ENCODE measurements at places on chromosomes 4 and X. TPM values are rescaled to one million over a fixed set of nuclear protein-coding genes. Genes with fewer than 3 reads are reported as not detected.

NXF2B gene
- total RNA-seq: not detected

CLGN gene
- total RNA-seq: 5.3 TPM

FAM9B gene
- total RNA-seq: not detected

ERAS gene
- not detected for total RNA-seq

CSAG3 gene
- total RNA-seq: not detected

GJB1 gene
- total RNA-seq: not detected
